Stimulated activated CD8-positive, alpha-beta memory T cell treated with anti-CD3 and anti-CD28 coated beads, Interleukin-7, amount 100 ng/mL, for 24 hours (primary cell): ENCODE measurements at places on chromosomes 13 and 19.

GRCh38 chr13:28637714-28638355 lies 21.1 kb upstream of the POMP start:
- DNase-seq: no peak

DNA sequence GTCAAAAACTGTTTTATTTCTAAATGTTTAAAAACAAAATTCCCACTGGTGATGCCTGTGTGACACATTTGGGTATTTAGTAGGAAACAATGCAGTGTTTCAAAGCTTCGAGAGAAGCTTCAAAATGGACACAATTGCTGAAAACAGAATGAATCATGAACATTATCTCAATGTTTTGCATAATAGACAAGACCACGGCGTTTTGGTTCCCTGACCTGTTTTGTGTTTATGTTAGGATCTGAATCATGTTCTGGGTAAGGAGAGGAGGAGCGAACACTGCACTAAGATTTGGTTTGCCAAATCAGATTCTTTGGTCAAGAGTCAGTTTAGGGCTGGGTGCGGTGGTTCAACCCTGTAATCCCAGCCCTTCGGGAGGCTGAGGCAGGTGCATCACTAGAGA lies 42.2 kb downstream of the IFT88 start:
- no peak for DNase-seq

GRCh38 chr13:98549728-98550317 lies 27.1 kb downstream of the STK24 start:
- no peak for DNase-seq

DNA sequence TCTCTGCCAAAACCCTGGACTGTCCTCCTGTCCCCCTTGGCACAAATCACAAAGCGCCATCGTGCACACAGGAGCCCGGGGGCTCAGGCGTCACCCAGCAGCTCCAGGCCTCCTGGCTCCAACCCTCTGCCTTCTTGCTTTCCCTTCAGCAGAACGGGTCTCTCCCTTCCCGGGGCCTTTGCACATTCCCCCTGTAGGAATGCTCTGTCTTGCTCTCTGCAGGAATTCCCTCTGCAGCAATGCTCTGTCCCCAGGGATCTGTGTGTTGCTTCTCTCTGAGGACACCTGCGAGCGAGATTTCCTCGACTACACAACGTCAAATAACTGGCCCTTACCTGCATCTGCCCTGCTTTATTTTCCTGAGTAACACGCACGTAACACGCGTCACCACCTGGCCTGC lies 13.3 kb upstream of the RASA3 start:
- DNase-seq: no peak

- no peak for DNase-seq
Observed at GRCh38 chr13:79642596-79642995, 161.6 kb downstream of the NDFIP2 start.

DNA sequence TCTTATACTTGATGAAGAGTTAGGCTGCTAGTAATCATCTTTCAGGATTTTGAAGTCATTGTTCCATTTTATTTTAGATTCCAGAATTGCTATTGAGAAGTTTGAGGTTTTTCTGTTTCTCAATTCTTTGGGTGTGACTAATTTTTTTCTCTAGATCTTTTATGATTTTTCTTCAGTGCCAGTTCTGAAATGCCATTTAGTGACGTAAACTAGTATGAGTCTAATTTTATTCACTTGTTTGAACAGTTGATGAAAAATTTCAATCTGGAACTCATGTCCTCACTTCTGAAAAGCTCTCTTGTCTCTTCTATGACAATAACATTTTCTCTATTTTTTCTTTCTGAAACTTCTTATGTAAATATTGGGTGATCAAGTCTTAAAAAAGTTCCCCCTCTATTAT lies 188.5 kb upstream of the HTR2A start:
- DNase-seq: no peak

GRCh38 chr13:25494698-25495411 lies 123.1 kb downstream of the ATP8A2 start:
- no peak for DNase-seq

- no peak for DNase-seq
Observed at GRCh38 chr13:46530084-46530935, 22.7 kb upstream of the LRCH1 start.

DNA sequence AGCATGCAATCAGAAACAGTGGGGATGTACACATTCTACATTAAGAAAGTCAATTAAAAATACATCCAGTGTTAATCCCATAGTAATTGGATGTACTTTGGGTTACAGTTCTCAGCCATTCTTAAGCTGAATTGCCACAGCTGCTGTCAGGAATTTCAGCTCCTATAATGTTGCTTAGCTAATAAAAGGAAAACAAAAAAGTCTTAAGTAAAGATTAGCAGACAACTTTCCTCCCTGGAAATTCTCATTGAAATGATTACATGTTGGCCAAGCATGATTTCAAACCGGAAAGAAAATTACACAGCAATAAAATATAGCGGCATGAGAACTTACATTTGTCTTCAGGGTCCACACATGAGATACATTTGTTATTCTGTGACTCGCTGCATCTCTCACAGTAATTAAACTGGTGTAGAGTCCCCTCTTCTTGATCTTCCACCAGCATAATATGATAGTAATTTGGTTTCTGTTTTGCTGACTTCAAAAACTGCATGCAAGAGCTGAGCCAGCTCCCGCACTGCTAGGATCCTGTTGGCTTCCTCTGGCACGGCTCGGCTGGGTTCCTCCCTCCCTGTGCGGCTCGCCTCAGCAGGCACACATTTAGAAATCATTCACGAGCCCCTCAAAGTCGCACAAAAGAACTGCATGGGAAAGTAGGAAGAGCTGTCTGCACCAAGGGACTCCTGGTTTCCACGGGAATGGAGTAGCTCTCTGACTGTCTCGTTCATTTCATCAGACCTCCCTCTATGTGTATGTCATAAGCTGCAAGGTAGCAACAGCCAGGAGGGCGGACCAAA lies at the start of gene HTR2A:
Gene HTR2A, minus strand, starts transcription at position 713 of the 797 bp plus-strand sequence. CDS start 1,147 bp downstream, outside the sequence.
- DNase-seq: no peak

DNA sequence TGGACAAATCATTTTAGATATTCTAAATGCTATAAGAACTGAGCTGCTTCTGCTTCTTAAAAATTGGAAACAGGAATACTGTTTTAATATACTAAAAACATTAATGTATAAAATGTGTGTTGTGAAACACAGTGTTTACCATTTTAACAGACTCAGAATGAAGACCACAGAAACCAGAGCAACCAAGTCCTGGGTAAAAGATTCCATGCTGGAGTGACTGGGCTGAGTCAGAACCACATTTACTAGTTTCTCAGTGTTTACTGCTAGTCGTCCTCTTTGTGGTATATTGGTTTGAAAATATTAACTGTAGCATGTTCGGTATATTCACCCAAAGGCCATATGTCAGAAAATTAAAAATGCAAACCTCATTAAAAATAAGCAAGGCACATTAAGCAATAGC lies 31.9 kb downstream of the ANKRD10 start:
- no peak for DNase-seq

DNA sequence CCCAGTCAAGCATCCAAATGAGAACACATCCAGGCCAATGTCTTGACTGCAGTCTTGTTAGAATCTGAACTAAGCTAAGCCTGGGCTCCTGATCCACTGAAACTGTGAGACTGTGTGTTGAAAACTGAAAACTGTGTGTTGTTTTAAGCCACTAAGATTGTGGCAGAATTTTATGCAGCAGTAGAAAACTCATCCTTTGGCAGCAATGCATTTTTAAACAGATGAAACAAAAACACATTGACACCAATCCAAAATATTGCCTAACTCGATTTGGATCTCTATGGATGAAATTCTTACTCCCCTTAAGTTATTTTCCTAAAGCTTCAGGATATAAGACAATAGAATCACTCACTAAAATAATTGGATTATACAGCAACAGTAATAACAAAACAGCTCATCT lies 202.3 kb upstream of the KLF12 start:
- DNase-seq: no peak

GRCh38 chr19:16944626-16945363 lies 56.0 kb downstream of the F2RL3 start:
- DNase-seq: no peak

DNA sequence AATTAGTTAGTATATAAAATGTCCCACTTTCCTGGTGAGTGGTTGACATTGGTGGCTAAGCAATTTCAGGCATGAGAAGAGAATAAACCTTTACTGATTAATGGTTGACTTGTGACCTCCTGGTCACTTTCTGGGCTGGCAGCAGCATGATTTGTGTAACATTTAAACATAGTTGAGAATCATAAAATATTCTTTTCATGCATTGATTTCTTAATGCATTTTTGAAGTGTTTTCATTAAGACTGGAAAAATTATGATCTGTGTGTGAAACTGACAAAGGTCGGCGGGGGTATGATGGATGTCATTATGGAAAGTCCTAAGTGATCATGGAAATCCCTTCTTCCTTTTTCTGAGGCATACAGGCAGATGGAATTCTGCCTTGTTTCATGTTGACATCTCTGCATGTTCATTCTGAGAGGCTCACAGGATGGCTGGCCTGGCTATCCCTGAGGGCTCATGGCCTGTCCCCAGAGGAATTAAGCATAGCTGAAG lies 98.7 kb upstream of the RNF113B start:
- no peak for DNase-seq

DNA sequence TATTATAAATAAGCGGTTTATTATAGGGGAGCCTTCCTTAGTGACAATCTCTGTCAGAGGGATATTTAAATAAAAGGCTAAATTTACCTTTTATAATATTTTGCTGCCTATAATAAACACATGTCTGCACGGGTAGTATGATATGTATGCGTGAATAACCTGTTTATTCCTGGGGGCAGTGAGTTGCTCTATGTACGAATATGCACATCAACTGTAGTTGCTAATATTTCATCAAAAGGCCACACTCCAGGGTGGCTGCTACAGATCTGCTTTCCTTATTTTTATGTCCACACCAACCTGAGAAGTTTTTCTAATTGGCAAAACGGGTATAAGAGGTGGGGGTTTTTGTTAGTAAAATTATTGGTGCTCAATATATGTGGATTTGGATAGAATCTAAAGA lies 192.0 kb downstream of the LHFPL6 start:
- no peak for DNase-seq

GRCh38 chr13:23671377-23671776 lies 101.2 kb downstream of the TNFRSF19 start:
- DNase-seq: no peak

DNA sequence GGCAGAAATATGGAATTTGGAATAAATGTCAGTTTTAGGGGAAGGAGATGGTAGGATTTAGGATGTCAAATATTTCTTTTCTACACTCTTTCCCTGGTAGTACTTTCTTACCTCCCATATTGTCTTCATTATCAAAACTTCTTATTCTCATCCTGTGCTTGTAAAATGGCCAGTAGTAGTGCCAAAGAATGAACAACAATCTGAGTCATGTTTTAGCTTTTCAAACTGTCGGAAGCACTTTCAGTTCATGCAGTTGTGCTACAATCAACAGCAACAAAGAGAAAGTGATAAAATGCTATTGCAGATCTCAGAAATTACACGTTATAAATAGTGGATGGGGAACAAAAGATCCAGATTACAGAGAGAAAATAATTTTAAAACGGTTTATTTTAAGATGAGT lies 193.7 kb upstream of the RXFP2 start:
- DNase-seq: no peak

DNA sequence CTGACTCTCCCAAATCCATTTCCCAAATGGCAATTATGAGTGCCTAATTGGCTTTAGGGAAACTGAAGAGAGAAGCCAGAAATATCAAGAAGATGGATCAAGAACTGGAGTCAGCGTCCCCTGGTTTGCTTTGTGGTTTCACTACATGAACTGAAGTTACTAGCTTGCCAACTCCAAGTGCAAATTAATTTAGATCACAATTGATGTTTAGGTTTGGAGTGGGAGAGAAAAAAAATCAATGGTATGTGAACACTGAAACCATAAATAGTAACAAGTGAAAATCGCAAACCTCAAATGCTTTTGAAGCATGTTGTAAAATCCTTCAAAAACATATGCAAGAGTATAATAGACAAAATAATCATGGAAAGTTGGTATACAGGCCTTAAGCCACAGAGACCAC lies 1528.6 kb upstream of the SLC10A2 start:
- no peak for DNase-seq

- DNase-seq: no peak
Observed at GRCh38 chr13:113052206-113052605, 53.4 kb upstream of the F7 start.

- DNase-seq: no peak
Observed at GRCh38 chr19:2867025-2867991, at the start of gene ZNF556. TSS of gene ZNF556 (plus strand) at chr19:2867335. CDS start at chr19:2867422, 87 bp downstream.

- DNase-seq: no peak
Observed at GRCh38 chr13:33123066-33123859, 107.0 kb downstream of the KL start.

DNA sequence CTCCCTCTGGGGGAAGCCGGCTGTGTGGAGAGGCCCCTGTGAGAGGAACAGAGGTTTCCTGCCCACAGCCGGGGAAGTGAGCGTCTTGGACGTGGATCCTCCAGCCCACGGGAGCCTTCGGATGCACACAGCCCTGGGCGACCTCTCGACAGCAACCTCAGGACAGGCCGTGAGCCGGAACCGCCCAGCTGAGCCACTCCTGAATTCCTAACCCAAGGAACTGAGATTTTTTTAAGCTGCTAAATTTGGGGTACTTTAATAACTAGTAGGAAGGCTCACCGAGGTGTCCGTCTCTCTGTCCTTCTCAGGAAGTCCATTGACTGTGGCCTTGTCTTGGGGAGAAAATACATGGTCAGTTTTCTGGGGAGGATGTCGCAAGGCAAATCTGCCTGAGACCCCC lies 9.1 kb downstream of the LAIR1 start:
- DNase-seq: no peak

- DNase-seq: no peak
Observed at GRCh38 chr13:99994638-99995020, 13.0 kb downstream of the ZIC2 start.

- DNase-seq: no peak
Observed at GRCh38 chr19:45331411-45331810, 8.7 kb upstream of the CKM start.

- no peak for DNase-seq
Observed at GRCh38 chr13:97658556-97658955, 224.6 kb downstream of the RAP2A start.

- DNase-seq: no peak
Observed at GRCh38 chr13:110328573-110328972, 21.5 kb downstream of the COL4A2 start.
